ENCODE measurements at places on chromosomes 1 and 21.

DNA sequence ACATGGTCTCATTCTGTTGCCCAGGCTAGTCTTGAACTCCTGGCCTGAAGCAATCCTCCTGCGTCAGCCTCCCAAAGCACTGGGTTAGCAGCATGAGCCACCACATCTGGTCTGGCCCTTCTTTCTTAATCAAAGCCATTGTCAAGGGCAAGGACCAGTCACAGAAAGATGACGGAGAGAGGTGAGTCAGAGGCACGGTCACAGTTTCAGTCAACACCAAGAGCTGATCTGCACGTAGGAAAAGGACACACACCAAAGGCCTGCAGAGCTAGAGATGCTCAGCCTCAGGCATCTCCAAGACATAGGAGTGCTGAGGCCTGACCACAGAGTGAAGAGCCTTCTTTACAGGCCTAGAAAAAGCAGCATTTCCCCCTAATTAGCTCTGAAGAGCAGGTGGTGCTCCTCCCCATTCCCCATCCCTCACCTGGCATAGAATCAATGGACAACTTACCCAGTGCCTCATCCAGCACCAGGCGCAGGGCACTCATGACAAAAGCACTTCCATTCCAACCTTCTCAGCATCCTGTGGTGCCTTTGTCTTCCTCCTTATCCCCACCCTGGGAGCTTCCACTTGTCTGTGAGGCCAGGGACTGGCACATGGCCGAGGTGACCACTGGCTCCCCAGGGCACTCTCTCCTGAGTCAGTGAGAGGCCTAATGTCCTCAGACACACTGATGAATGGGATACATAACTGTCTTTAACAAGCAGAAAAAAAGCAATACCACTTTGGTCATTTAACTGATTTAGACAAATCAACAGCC lies 139.8 kb downstream of the AJAP1 start:
- H3K27ac ChIP-seq: no peak overlapping the region
- no peaks in the 10 kb centered on the region for H3K36me3 ChIP-seq
- no peaks in the 10 kb centered on the region for H3K27me3 ChIP-seq
- no peak for DNase-seq
- H3K4me1 ChIP-seq: no peaks in the 10 kb centered on the region

DNA sequence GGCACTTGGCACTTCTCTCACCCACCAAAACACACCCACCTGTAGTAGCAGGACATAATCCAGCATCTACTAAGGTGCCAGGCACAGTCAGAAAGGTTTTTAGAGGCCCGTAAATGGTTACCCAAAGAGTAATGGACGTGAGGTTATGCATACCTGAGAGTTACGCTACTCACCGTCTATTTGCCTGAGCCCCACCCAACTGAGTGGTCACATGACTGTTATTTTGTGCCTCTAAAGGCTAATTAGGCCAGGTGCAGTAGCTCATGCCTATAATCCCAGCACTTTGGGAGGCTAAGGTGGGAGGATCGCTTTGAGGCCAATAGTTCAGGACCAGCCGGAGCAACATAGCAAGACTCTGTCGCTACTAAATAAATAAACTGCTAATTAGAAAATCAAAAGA lies 11.0 kb downstream of the LMX1A start:
- DNase-seq: no peak
- H3K4me1 ChIP-seq: no peaks in the 10 kb centered on the region
- H3K27ac ChIP-seq: no peak overlapping the region

DNA sequence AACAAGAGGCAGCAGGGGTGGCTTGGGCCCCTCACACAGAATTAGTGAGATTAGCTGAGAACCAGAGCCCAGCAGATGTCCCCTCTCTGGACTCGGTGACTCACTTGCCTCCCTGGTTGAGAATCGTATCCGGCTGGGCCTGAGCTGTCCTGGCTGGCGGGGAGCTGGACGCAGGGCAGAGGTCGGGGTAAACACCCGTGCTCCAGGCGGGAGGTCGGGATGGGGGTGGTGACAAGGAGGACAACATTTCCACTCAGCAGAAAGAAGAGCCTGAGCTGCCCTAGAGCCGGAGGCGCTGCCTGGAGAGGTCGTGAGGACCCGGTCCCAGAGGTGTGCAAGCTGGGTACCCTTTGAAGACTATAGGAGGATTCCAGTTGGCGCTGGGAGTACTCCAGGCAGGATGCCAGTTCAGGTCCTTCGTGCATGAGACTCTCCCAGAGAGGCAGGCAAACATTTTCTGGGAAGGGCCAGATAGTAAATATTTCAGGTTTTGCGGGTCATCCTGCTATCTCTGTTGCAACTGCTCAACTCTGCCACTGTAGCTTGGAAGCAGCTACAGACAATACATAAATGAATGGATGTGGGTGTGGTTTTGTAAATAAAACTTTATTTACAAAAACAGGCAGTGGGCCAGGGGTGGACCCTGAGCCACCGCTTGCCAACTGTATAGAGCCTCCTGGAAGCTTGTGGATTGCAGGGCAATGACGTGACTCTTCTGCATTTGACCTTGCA lies 116.8 kb upstream of the WNT4 start:
- H3K4me1 ChIP-seq: no peaks in the 10 kb centered on the region
- H3K36me3 ChIP-seq: no peaks in the 10 kb centered on the region
- no peak overlapping the region for H3K4me3 ChIP-seq
- no peak for DNase-seq

- H3K27me3 ChIP-seq: no peaks in the 10 kb centered on the region
- no peaks in the 10 kb centered on the region for H3K4me1 ChIP-seq
- no peak for DNase-seq
- no peak overlapping the region for H3K4me3 ChIP-seq
- no peak overlapping the region for H3K27ac ChIP-seq
Measured at GRCh38 chr1:229068270-229068987, 202.5 kb upstream of the RAB4A start.

DNA sequence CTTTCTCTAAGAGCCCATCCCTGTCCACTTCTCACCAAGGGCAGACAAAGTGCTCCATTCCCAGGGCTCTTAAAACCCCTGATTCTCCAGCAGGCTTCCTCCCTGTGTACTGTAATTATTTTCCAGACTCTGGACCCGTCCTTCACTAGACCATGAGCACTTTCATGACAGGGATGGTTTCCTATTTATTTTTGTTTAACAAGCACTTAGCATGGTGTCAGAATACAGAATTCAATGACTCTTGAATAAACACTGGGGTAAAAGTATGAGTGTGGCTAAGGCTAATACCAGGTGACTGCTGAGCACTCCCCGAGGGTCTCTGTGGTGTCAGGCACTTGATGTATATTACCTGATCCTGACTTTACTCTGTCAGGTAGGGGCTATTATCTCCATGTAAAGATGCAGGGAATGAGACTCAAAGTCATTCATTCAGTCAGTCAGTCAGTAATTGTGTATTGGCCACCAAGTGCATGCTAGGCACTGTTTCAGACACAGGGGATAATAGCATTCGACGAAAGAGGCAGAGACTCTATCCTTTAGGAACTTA lies 47.2 kb downstream of the C1orf21 start:
- H3K27ac ChIP-seq: no peak overlapping the region
- no peaks in the 10 kb centered on the region for H3K36me3 ChIP-seq
- no peak overlapping the region for H3K4me3 ChIP-seq
- no peaks in the 10 kb centered on the region for H3K27me3 ChIP-seq

DNA sequence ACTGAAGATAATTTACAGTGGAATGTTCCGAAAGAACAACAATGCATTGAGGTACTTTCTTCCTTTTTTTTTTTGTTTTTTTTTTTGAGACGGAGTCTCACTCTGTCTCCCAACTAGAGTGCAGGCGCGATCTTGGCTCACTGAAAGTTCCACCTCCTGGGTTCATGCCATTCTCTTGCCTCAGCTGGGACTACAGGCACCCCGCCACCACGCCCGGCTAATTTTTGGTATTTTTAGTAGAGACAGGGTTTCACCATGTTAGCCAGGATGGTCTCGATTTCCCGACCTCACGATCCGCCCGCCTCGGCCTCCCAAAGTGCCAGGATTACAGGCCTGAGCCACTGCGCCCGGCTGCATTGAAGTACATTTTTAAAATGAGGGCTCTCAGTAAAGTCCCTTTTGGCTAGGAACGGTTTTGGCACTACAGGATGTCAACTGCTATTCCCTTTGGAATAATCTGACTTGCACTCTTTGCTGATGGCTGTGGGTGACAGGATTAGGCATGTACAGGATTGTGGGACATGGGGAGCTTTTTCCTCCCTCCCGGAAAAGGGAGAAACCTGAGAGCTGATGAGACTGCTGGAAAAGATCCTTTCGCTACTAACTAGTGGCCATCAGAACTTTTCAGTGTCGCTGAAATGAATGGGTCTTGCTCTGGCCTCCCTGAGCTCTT lies 56.9 kb upstream of the EDEM3 start:
- DNase-seq: peak; percentile 74
- H3K27me3 ChIP-seq: no peaks in the 10 kb centered on the region
- H3K4me1 ChIP-seq: peaks cover 9% of the 10 kb centered on the region
- H3K27ac ChIP-seq: peak overlapping the region; percentile 66
- H3K36me3 ChIP-seq: no peaks in the 10 kb centered on the region
- H3K4me3 ChIP-seq: no peak overlapping the region

DNA sequence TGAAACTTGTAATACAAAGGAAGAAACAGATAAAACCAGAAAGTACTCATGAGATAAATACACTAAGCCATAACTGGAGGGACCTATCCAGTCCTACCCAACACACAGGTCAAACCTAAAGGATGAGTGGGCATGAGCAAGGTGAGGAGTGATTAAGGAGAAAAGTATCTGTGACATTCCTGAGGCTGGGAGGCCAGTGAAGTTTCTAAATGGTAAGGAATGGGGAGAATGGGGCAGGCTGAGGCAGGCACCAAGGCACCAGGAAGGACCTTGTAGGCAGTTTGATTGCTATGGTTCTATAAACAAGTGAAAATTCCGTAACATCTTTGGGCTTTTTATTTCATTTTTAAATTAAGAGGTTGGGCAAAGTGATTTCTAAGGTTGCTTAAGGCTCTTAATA lies 10.4 kb downstream of the DDX59 start:
- H3K4me1 ChIP-seq: no peaks in the 10 kb centered on the region
- no peaks in the 10 kb centered on the region for H3K27me3 ChIP-seq
- DNase-seq: no peak
- no peak overlapping the region for H3K4me3 ChIP-seq
- H3K27ac ChIP-seq: no peak overlapping the region

DNA sequence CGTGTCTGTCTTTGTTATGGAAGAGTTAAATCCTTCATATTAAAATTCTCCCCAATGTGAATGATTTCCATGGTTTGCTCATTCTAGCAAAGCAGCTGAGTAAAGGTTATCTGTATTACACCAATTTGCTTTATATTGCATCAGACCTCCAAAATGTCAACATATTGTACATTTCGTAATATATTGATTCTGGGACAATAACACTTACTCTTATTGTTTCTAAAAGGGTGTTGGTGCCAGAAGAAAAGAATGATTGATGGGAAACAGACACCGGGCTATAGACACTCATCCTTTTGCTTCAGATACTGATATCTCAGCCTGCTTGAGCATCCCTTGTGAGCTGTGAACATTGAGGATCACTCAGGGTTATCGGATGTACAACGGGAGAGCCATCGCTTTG lies 7.0 kb downstream of the NTNG1 start:
- H3K4me1 ChIP-seq: no peaks in the 10 kb centered on the region
- no peak overlapping the region for H3K4me3 ChIP-seq
- no peak for DNase-seq
- no peaks in the 10 kb centered on the region for H3K27me3 ChIP-seq
- no peaks in the 10 kb centered on the region for H3K36me3 ChIP-seq

DNA sequence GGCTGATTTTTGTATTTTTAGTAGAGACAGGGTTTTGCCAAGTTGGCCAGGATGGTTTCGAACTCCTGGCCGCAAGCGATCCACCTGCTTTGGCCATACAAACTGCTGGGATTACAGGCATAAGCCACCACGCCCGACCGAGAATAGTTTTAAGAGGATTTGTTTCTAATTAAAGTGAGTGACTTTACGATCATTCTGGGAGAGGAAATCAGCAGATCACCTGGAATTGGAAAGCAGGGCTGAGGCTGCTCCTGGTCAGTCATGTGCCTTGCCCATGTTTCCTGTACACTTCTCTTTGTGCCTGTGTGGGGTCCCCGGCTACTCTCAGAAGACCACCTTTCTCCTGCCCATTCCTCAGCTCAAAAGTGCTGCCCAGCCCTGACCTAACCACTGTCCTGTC lies 33.9 kb downstream of the ZBTB8B start:
- no peaks in the 10 kb centered on the region for H3K27me3 ChIP-seq
- no peak overlapping the region for H3K4me3 ChIP-seq
- H3K36me3 ChIP-seq: no peaks in the 10 kb centered on the region
- no peaks in the 10 kb centered on the region for H3K4me1 ChIP-seq
- DNase-seq: no peak

- no peaks in the 10 kb centered on the region for H3K36me3 ChIP-seq
- no peaks in the 10 kb centered on the region for H3K4me1 ChIP-seq
- H3K27ac ChIP-seq: no peak overlapping the region
- no peak overlapping the region for H3K4me3 ChIP-seq
Measured at GRCh38 chr1:53315456-53316423, 12.1 kb downstream of the LRP8 start.

GRCh38 chr1:209590405-209590804 lies 6.9 kb downstream of the CAMK1G start:
- H3K4me3 ChIP-seq: no peak overlapping the region
- no peaks in the 10 kb centered on the region for H3K4me1 ChIP-seq

DNA sequence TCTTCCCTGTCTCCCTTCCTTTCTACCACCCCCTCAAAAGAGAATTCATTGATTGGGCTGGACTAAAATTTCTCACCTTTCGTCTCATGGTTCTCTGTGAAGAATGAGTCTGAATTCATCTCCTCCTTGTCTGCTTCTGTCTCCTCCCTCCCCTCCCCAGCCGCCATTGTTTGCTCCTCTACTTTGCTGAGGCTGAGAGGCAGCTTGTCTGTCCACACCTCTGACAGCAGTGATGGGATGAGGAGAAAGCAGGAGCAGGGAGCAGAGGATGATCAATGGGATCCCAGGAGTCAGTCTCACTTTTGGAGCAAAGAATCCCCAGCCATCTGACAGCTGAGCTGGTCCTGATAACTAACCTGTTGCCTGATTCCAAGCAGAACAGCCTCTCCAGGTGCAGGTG lies 2.5 kb downstream of the ILDR2 start:
- H3K36me3 ChIP-seq: no peaks in the 10 kb centered on the region
- H3K4me3 ChIP-seq: no peak overlapping the region
- no peak for DNase-seq
- H3K27ac ChIP-seq: no peak overlapping the region
- H3K27me3 ChIP-seq: no peaks in the 10 kb centered on the region
- no peaks in the 10 kb centered on the region for H3K4me1 ChIP-seq

GRCh38 chr21:33608559-33608958 lies 20.1 kb upstream of the DONSON start:
- no peaks in the 10 kb centered on the region for H3K27me3 ChIP-seq
- H3K27ac ChIP-seq: no peak overlapping the region
- no peaks in the 10 kb centered on the region for H3K4me1 ChIP-seq
- H3K4me3 ChIP-seq: no peak overlapping the region
- H3K36me3 ChIP-seq: no peaks in the 10 kb centered on the region

DNA sequence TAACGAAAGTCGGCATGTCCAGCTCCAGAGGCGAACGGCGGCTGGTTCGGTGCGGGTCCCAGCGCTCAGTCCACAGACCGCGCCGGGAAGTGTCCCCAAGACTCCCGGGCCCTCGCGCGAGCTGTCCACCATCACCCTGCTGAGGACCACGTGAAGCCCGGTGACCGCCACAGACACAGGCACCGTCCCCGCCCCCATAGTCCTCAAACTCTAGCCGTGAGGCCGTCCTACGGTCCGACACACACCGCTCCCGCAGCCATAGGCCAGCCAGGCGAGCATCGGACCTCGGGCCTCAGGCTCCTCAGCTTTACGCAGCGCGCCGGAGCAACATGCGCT lies 535 bp downstream of the SETD4 start:
- H3K4me1 ChIP-seq: no peaks in the 10 kb centered on the region
- H3K4me3 ChIP-seq: peak overlapping the region; percentile 72
- no peak for DNase-seq
- H3K36me3 ChIP-seq: no peaks in the 10 kb centered on the region
- H3K27me3 ChIP-seq: no peaks in the 10 kb centered on the region

- no peaks in the 10 kb centered on the region for H3K36me3 ChIP-seq
- H3K4me3 ChIP-seq: no peak overlapping the region
Measured at GRCh38 chr1:151846686-151847237, 6.8 kb downstream of the THEM5 start.

Measured in uterus (tissue), 4 donors.